ENCODE measurements at places on chromosomes 11 and 22.

- DNase-seq, result no peak
These were observed 41.2 kb downstream of the NTM start for GRCh38 chr11:131411636-131412035.

DNA sequence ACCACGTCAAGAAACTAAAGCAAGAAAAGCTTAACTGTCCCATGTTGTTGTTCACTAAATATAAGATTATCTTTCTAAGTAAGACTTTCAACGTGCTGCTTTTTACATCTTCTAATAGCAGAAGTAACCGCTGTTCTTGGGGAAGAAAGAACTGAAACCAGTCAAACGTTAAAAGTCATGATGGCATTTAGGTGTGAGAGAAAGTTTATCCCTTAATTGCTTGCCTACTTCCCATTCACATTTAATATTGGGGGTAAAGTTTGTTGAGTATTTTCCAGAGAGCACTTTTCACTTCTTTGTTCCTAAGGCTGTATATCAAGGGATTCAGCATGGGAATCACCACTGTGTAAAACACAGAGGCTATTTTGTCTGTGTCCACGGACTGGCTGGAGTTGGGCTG lies 970 bp downstream of the OR5B21 start:
- no peak for DNase-seq

- peak; percentile 33 for DNase-seq
These were observed 803.5 kb downstream of the BRD1 start for GRCh38 chr22:49023879-49024774.

GRCh38 chr22:44701187-44701790 lies 715 bp upstream of the PRR5 start:
- DNase-seq, result no peak

- no peak for DNase-seq
These were observed 217.2 kb upstream of the NCAM1 start for GRCh38 chr11:112744041-112744440.

DNA sequence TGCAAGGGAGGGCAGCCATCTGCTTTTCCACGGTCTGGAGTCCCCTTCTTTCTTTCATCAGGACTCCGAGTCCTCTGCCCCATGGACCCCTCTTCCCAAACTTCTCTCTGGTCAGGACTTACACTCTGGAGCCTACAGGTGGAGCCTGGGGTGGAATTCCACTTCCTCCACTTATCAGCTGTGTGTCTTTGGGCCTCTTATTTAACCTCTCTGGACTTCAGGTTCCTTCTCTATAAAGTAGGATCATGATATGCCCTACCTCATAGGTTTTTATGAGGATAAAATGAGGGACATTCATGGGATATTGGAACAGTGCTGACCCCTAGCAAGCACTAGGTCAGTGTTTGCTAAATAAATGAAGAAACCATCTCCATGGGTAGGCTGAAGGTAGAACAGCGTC lies 1.7 kb downstream of the LINC01488 start:
- DNase-seq, result no peak

All from dorsolateral prefrontal cortex (tissue), 122 donors.